ENCODE measurements at places on chromosomes 3 and 15.

DNA sequence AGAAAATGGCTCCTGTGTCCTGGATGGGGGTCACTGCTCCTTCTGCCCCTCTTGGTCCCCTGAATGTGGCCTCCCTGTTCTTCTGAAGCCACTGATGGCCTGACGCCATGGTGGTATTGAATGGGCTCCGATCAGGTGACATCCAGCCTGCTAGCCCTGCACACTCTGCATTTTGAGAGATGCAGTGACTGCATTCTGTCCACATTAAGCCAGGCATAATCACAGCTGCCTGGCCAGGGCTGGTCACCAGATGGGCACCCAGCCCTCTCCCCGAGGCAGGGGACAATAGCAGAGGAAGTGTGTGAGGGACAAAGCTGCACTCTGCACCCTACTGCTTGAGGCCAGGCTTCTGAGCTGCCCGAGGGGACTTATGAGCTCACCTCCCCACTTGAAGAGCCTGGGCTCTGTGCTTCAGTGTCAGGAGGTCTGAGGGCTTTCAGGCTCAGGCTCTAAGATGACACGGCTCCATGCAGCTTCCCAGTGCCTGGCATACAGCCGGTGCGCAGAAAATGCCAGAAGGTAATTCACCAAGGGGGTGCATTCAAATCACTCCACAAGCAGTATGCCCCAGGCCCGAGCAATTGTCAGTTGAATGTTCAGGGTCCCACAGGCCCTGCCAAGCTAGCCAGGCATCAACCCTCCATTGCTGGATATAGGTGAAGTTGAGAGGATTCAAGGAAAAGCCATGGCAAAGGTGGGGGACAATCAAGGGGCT is 56.8 kb downstream of the WNT7A start:
- DNase-seq: no peak

DNA sequence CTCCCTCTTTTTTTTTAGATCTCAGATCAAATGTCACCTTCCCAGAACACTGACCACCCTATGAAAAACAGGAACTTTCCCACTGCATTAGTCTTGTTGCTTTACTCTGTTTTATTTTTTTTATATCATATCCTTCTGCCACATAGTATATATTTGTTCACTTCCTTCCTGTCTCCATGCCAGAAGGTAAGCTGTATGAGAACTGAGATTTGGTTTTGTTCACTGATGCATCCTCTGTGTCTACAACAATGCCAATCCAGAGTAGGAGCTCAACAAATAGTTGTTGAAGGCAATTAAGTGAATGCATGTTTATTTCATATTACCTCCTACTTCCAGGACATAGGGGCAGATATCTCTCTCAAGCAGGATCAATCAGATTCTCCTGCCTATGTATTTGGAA is 114.4 kb downstream of the TPRG1 start:
- DNase-seq: no peak

DNA sequence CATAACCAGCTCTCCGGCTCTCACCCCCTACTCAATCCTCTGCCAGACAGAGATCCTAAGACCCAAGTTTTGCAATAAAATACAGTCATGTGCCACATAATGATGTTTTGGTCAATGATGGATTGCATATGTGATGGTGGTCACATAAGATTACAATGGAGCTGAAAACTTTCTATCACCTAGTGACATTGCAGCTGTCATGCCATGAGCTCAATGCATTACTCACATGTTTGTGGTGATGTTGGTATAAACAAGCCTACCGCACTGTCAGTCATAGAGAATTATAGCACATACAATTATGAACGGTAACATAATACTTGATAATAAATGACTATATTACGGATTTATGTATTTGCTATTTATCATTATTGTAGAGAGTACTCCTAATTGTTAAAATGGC is 26.9 kb upstream of the SAMMSON start:
- DNase-seq: no peak

- DNase-seq: no peak
Measured at GRCh38 chr3:194123726-194124125, 12.2 kb upstream of the HES1 start.

DNA sequence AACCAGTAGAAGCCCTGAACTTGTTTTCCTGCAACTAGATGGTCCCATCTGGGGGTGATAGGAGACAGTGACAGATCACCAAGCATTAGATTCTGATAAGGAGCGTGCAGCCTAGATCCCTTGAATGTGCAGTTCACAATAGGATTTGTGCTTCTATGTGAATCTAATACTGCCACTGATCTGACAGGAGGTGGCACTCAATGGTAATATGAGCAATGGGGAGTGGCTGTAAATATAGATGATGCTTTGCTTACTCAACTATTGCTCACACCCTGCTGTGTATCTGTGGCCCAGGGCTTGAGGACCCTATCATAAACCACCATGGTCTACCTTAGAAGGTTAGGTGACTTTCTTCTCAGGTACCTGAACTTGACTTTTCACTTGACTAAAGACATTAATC is 417.1 kb upstream of the ARHGEF26 start:
- no peak for DNase-seq

DNA sequence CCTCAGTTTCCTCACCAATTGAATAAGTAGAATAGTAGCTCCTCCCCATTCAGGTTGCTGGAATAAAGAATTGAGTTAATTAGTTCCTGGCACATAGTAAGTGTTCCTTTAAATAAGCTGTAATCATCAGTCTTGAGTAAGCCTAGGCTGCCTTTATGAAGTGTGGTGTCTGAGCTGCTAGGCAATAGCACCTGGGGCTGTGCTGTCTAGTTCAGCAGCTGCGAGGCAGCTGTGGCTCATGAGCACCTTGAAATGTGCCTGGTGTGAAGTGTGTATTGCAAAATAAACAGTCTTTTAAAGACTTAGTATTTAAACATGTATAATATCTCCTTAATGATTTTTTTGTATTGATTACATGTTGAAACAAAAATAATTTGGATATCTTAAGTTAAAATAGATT is 77.6 kb downstream of the TOP2B start:
- DNase-seq: no peak

DNA sequence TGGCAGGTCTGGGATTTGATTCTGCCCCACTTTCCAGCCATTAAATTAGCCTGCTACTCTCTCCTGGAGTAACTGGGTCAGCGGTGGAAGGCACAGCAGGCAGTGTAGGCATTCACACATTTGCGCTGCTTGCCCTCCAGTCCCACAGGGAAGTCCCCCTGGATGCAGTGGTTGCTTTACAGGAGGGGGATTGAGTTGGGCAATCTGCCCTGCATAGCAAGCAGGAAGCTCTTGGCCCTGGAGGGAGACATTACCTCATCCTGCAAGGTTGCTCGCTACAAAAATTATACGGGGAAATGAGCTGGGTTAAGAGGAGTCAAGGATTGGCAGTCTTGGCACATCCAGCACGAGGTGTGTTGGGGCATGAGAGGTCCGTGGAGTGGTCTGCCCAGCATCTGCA is 14.8 kb downstream of the MCM2 start:
- no peak for DNase-seq

- DNase-seq: no peak
Measured at GRCh38 chr3:122397201-122397600, 13.2 kb downstream of the FAM162A start.

DNA sequence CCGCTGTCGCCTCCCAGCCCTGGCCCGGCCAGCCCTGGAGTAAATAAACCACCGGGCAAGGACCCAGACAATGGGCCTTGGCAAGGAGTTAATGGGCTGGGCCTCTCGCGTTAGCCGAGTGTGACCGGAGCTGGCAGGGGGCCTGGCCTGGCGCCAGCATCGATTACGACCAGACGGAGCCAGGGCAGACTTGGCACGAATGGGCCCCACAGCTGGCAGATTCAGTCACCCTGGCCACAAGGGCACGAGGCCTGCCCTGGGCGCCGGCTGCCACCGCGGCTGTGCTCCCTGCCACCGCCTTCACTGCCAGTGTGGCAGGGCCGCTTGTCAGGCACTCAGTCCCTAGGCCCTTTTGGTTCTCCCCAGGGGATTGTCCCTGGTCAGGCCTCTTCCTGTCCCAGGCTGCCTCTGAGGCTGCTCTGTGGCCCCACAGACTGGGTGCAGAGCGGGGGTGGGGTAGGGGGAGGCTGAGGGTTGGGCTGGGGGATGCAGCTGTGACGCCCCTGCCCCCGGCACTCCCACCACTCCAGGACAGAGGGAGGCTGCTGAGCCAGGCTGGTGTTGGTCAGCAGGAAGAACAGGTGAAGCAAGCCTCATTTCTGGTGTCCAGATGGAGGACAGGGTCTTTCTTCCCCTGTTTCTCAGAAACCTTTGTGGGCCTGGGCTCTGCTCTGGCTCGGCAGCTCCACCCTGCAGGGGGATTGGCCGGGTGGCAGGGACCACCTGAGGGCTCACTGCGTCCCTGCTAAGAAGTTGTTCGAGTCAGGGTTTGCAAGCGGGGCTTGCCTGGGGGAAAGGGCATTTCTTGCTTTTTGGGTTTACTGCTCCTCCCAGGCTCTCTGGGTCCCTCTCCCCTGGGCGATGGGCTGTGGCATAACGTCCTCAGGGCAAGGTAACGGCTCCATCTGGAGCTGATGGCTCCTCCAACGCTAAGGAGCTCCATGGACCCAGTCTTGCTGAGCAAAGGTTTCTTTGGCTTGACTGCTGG is 30.5 kb upstream of the SRP14 start:
- DNase-seq: no peak

DNA sequence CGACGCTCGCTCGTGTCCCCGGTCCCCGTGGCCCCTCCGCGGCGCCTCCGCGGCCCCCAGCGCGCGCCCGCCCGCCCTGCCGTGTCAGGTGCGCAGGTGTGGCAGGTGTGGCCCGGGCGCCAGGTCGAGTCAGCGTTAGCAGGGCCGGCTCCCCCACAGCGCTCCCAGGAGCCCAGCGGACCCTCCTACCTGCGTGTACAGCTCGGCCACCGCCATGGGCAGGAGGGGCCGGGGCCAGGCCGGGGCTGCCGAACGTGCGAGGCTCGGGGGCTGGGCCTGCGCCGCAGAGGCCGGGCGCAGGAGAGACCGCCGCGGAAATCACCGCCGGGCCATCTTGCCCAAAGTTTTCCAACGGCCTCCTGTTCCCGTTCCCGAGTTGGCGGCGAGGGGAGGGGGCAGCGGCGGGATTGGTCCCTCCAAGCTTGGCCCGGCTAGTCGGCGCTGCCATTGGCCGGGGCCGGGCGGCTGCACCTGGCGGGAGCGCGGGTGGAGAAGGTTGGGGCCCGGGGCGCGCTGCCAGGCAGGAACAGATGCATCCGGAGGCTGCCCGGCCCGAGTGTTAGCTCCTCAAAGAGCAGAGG is at the start of gene MYO5C:
TSS of gene MYO5C (minus strand) at position 384 of the 581 bp plus-strand sequence. CDS start at position 216, 168 bp downstream.
- no peak for DNase-seq

DNA sequence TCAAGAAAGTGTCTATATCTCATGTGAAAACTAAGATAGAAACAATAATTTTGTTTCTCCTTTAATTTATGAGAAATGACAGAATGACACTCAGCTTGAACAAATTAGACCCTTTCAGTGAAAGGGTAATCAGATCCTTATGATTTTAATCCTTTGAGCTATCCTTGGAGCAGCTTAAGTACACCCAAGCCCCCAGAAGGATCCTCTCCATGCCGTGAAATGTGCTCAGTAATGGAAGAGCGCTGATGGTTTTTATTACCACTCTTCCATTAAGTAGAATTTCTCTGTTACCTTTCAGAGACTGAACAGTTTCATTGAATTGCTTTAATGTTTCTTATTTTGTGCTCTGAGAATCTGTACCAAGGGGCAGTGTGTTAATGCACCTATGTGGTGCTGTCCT is 54.3 kb downstream of the HMG20A start:
- DNase-seq: no peak

GRCh38 chr15:54638666-54639065 is 558.1 kb downstream of the RSL24D1 start:
- DNase-seq: no peak

- no peak for DNase-seq
Measured at GRCh38 chr3:111926266-111926676, 52.6 kb upstream of the ABHD10 start.

GRCh38 chr3:94303266-94303665 is 240.4 kb downstream of the NSUN3 start:
- no peak for DNase-seq

DNA sequence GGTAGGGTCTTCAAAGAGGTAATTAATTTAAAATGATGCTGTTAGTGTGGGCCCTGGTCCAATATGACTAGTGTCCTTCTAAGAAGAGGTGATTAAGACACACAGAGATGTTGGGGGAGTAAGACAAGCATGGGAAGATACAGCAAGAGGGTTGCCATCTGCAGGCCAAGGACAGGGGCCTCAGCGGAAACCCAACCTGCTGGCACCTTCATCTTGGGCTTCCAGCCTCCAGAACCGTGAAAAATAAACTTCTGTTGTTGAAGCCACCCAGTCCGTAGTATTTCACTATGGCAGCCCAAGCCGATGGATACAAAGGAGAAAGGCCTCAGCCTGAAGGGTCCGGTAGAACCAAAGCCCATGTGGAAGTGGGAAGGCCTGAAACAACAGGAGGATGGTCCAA is 161.7 kb upstream of the UBE2E1 start:
- no peak for DNase-seq

DNA sequence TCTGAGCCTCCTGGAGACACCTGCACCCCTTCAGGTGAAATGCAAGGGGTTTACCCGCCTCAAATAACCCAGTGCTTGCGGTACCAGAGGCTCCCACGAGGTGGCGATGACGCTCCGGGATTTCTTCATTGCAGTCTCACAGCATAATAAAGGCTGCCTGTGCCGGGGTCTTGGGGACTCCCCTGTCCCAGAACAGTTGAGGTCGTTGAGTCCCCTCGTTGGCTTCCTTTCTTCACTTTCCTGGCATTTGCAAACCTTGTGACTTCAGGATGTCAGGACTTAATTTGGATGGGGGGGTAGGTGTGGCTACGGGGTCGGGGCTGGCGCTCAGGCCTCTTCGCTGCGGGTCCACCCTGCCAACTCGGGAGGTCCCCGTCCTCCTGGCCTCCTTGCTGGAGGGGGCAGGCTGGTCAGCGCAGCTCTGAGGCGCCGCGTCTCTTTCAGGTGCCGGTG is 1.3 kb downstream of the GNAT1 start:
- DNase-seq: peak; percentile 81

DNA sequence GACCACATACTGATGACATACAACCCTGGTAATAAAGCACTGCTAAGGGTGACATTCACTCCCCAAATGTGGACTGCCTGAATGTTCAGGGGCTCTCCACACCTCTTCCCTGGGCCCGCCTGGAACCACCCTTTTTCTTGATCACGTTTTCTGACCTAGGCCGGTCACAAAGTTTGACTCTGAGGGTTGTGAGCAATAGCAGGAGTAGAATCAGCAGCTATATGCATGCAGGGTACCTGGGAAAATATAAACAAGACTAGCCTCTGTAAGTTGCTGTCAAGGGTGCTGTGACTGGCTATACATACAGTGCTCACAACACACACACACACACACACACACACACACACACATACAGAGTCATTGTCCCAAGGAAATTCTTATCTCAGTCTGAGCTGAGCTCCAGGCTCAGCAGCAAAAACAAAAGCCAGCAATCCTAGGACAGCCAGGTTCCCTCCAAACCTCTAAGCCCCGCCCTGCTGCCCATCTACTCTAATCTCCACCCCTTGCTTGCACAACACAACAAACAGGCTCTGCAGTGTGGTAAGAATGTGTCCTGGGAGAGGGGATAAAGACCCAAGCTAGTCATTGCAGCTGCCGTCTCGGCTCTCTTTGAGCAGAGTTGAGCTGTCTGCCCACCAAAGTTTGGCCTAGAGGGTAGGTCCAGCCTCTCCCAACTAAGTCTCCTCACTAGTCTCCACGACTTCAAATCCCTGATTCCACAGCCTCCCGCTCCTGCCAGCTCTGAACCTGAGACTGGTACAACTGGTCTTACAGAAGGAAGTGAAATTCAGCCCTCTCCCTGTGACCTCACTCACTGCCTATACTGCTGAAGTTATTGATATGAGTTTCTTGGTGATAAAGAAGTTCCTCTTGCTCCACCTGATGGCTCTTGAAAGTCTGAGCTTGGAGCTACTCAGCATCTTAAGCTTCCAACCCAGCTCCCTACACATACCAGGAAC is 2.2 kb downstream of the BMF start:
- DNase-seq: no peak
